ENCODE measurements at places on chromosomes 1 and 21. TPM values are rescaled to one million over a fixed set of nuclear protein-coding genes. Genes with fewer than 3 reads are reported as not detected.

Gene COL8A2
- total RNA-seq = 0.08 TPM

Gene LCE6A
- not detected for total RNA-seq

Gene PTGS2
- total RNA-seq = 4.5 TPM

Gene ERICH3
- not detected for total RNA-seq

Gene DYNLT5
- not detected for total RNA-seq

Gene PRR9
- not detected for total RNA-seq

Gene CYP4B1
- total RNA-seq = not detected

Gene A3GALT2
- not detected for total RNA-seq

Gene UMODL1
- total RNA-seq = not detected

Gene TFF2
- total RNA-seq = not detected

Gene OR2T35
- total RNA-seq = not detected

Gene SPATA46
- total RNA-seq = not detected

Gene OR6Y1
- total RNA-seq = not detected

Gene PRSS38
- total RNA-seq = not detected

Gene NCSTN
- total RNA-seq = 45.4 TPM

Gene NDUFS2
- total RNA-seq = 87.4 TPM

Gene LRRC53
- not detected for total RNA-seq

Gene FAM151A
- 0.15 TPM for total RNA-seq

Gene FCRL1
- not detected for total RNA-seq

Gene VANGL1
- 22.8 TPM for total RNA-seq

Gene CFHR1
- 0.23 TPM for total RNA-seq

Gene BEND5
- total RNA-seq = not detected

Gene ITPKB
- 2.5 TPM for total RNA-seq

Gene OR10Z1
- not detected for total RNA-seq

Gene SPATC1L
- total RNA-seq = 0.20 TPM

Gene KIF14
- total RNA-seq = 10.9 TPM

Gene F5
- 0.09 TPM for total RNA-seq

Gene RWDD3
- 9.4 TPM for total RNA-seq

Gene SPATA45
- total RNA-seq = not detected

Gene KRTAP7-1
- total RNA-seq = not detected

Gene PRRC2C
- total RNA-seq = 68.0 TPM

Gene TLCD4
- total RNA-seq = 13.1 TPM

Gene CSF3R
- total RNA-seq = not detected

Gene SH3BP5L
- 26.6 TPM for total RNA-seq

Gene PCNT
- total RNA-seq = 14.8 TPM

Gene UTS2
- not detected for total RNA-seq

Gene ITGB2
- 1.0 TPM for total RNA-seq

Gene ATXN7L2
- total RNA-seq = 2.7 TPM

Gene RXRG
- total RNA-seq = not detected

Gene TMEM9
- 88.5 TPM for total RNA-seq

Gene YOD1
- total RNA-seq = 7.8 TPM

Gene SPRR1B
- not detected for total RNA-seq

Gene DNASE2B
- total RNA-seq = not detected

Gene HSF2BP
- total RNA-seq = 1.5 TPM

Gene SPATA17
- 2.0 TPM for total RNA-seq

Gene WDTC1
- total RNA-seq = 7.0 TPM

Gene SUSD4
- 0.75 TPM for total RNA-seq
